ENCODE measurements at places on chromosomes 1 and 21. TPM values are rescaled to one million over a fixed set of nuclear protein-coding genes. Genes with fewer than 3 reads are reported as not detected.

DNA sequence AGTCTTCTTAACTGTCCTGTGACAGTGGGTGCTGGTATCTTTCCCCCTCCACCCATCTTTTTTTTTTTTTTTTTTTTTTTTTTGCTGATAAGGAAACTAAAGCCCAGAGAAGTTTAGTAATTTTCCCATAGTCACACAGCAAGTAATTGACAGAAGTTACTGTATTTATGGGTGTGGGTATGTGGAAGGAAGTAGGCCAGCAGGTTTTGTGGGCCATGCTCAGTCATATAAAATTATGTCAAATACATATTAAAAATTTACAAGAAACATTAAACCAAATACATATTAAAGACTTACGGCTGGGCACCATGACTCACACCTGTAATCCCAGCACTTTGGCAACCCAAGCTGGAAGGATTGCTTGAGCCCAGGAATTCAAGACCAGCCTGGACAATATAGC lies 51.5 kb downstream of the KAZN start:
- no peak for DNase-seq

- DNase-seq: no peak
Observed at GRCh38 chr1:170388489-170388888, 143.5 kb upstream of the GORAB start.

GRCh38 chr1:152622803-152623202 lies at the start of gene LCE3A:
LCE3A (minus strand) TSS chr1:152623103; CDS start chr1:152623103, 0 bp downstream.
- DNase-seq: no peak

DNA sequence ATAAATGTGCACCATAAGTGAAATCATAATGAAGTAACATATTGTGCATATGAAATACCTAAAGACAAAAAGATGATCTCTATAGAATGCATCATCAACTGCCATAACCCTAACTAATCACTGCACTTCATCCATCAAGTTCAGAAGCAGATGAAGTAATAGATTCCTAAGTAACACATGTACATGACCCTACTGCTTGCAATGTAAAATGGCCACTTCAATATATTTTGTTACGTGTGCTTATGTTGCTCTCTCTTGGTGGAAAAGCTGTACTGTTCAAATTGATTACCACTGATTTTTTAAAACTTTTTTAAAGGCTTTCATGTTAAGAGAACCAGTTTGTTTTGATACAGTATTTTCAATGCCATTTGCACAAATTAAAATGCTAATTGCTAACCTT lies 141.8 kb downstream of the TTLL7 start:
- DNase-seq: no peak

The GSTM5 gene
- polyA plus RNA-seq: 2.8 TPM

GRCh38 chr21:17738176-17738953 lies 80.8 kb downstream of the C21orf91 start:
- no peak for DNase-seq

- no peak for DNase-seq
Observed at GRCh38 chr1:29234471-29234870, 1.9 kb upstream of the PTPRU start.

The ADORA1 gene
- 3.2 TPM for polyA plus RNA-seq

All from spleen (tissue), 13 donors.